ENCODE measurements at places on chromosomes 6 and 20.

- no peaks in the 10 kb centered on the region for H3K36me3 ChIP-seq
- no peak for DNase-seq
- H3K4me1 ChIP-seq, result no peaks in the 10 kb centered on the region
- H3K27ac ChIP-seq, result no peak overlapping the region
- H3K27me3 ChIP-seq, result no peaks in the 10 kb centered on the region
- no peak overlapping the region for H3K4me3 ChIP-seq
These were observed 11.0 kb downstream of the ATP9A start for GRCh38 chr20:51757226-51757625.

- H3K4me3 ChIP-seq, result no peak overlapping the region
- peaks cover 5% of the 10 kb centered on the region for H3K4me1 ChIP-seq
- H3K36me3 ChIP-seq, result no peaks in the 10 kb centered on the region
- no peak for DNase-seq
- peaks cover 9% of the 10 kb centered on the region for H3K27me3 ChIP-seq
- H3K27ac ChIP-seq, result no peak overlapping the region
These were observed 1.6 kb downstream of the KCNG1 start for GRCh38 chr20:51021067-51022025.

- H3K27ac ChIP-seq, result no peak overlapping the region
- no peaks in the 10 kb centered on the region for H3K36me3 ChIP-seq
- no peak overlapping the region for H3K4me3 ChIP-seq
- no peak for DNase-seq
These were observed 250.9 kb downstream of the HIVEP2 start for GRCh38 chr6:142694054-142694453.

- H3K4me1 ChIP-seq, result no peaks in the 10 kb centered on the region
- H3K4me3 ChIP-seq, result no peak overlapping the region
- no peaks in the 10 kb centered on the region for H3K27me3 ChIP-seq
- DNase-seq, result no peak
These were observed 18.2 kb upstream of the SCP2D1 start for GRCh38 chr20:18795366-18795765.
